ENCODE measurements at places on chromosomes 4 and X.

- DNase-seq, result no peak
Observed at GRCh38 chr4:175772170-175772705, 39.8 kb downstream of the GPM6A start.

DNA sequence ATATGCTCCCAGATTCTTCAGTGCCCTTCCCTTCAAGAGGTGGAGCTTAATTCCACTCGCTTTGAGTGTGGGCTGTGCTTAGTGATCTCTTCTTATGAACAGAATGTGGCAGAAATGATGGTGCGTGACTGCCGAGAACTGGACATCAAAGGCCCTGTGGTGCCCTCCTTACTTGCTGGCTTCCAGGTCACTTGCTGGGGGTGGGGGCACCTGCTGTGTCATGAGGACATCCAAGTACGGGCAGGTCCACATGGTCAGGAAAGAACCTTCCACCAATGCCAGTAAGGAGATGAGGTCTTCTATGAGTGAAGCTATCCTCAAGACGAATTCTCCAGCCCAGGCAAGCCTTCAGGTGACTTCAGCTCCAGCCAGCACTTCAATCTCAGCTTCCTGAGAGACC is 95.8 kb downstream of the FAM53A start:
- DNase-seq, result no peak

GRCh38 chr4:153611679-153612078 is 72.4 kb upstream of the TLR2 start:
- DNase-seq, result no peak

DNA sequence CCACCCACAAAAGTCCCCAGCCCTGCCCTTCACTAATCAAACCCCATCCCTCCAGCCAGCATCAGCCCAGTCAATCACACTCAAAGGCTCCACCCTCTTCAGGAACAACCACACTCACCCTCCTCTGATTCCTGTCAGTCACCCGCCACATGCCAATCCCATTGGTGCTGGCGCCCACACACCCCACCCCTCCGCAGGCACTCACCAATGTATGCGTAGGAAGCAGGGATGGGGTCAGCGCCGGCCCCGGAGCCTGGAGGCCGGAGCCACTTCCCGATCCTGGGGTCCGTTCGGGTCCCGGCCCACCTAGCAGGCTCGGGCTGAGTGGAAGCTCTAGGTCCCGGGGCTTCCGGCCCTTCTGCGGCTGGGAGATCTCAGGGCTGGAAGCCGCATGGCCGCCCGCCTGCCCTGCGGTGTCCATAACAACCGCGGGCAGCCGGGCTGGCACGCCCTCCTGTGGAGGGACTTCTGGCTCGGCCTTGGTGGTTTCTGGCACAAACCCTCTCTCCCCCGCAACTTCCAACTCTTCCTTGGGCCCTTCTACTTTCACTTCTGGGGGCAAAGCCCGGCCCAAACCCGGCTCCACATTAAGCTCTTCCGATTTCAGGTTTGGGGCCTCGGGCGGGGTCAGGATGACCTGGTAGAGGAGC is 7.9 kb upstream of the CFP start:
- DNase-seq, result no peak

- no peak for DNase-seq
Observed at GRCh38 chr4:169723207-169723965, 34.4 kb downstream of the HPF1 start.

GRCh38 chrX:106802388-106803275 is at the start of gene TBC1D8B:
TSS of gene TBC1D8B (plus strand) at chrX:106802673. CDS start at chrX:106802854, 181 bp downstream.
- DNase-seq, result no peak

DNA sequence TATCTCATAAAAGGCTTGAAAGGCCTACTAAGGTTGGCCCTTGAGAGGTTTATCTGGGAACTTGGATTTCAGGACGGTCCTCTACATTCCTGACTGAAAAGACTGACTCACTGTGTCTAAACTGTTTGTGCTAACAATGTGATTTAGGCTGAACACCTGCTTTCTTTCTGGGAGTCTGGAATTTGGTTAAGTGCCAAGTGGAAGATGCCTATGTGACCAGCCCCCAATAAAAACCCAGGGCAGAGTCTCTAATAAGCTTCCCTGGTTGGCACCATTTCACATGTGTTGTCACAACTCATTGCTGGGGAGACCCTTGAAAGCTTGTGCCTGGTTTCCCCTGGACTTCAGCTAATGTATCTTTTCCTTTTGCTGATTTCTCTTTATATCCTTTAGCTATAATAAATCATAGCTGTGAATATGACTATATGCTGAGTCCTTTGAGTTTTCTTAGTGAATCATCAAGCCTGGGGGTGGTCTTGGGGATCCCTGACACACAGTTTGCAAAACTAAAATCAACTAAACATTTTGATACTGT is 55.1 kb downstream of the GPR82 start:
- no peak for DNase-seq

GRCh38 chr4:78788007-78788889 is 12.1 kb downstream of the BMP2K start:
- DNase-seq, result no peak

DNA sequence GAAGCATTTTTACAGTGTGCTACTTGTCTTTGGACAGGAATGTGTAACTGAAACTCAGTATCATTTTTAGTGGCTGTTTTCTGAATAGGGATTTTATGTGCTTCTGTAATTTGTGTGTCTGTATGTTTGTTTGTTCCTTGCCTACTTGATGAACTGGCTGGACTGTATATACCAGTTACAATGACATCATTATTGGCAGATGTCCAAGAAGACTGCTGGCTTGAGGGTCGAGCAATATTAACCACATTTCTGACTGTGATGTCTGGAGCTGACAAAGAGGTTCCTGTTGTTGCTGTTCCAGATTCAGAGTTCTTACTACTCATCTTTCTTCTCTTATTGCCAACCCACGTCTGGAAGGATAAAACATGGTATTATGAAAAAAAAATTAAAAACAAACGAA is 33.0 kb downstream of the HDX start:
- no peak for DNase-seq

- DNase-seq, result no peak
Observed at GRCh38 chr4:42473071-42473684, 75.9 kb downstream of the SHISA3 start.

- no peak for DNase-seq
Observed at GRCh38 chr4:2081540-2081939, 22.4 kb downstream of the NAT8L start.

GRCh38 chr4:143302536-143302935 is 34.1 kb upstream of the GAB1 start:
- no peak for DNase-seq

DNA sequence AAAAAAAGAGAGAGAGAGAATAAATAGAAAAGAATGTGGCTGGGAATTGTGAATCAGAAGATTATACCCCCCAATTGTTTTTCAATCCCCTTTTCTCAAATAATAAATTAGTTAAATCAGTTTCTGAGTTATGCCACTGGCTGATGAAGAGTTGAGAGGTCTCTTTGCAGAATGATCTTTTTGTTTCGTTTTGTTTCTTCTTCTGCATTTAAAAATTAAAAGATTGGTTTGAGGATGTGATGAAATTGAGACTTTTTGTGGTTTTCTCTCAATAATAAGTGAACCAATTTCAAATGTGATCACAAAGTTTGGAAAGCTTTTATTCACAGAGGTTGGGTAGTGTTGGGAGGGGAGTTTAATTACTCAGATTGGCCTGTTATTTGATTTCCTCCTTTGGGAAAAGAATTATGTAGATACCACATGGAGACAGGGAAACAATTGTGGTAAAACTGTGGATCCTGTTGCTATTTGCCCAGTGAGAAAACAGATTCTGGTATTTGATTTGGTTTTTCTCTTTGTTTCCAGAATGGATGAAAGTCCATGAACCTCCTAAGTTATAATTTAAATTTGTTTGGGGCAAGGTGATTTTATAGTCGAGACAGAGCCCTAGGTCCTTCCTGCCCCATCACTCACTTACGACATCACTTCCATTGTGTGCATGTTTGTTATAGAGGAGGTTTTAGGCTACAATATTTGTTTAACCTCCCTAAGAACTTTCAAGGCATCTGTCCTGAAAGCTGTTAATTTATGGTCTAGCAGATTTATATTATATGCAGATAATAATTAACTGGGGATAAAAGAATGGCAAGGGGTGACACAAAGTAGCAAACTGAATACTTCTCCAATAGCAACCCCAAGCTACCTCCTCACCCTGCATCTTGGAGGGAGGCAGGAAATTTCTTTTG is 92.0 kb upstream of the BMPR1B start:
- DNase-seq, result no peak

DNA sequence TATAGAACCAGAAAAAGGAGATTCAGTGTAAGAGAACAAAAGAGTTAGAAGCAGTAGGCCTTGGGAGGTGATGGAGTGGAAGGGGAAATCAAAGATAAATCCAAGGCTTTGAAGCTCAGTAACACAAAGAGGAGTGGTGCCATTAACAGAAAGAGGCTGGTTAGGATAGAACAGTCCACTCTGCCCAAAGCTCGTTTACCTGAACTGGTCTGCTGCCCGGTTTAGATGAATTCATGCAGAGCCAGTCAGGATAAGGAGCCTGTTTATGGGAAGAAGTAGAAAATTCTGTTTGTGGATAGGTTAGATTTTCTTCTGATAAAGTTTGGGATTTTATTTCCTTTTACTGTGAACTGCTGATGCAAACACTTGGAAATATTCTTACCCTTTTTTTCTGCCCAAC is 80.6 kb downstream of the HMGB2 start:
- DNase-seq, result no peak

- DNase-seq, result no peak
Observed at GRCh38 chr4:138647433-138647832, 368.1 kb upstream of the NOCT start.

GRCh38 chr4:27148211-27148895 is 287.7 kb downstream of the STIM2 start:
- no peak for DNase-seq

DNA sequence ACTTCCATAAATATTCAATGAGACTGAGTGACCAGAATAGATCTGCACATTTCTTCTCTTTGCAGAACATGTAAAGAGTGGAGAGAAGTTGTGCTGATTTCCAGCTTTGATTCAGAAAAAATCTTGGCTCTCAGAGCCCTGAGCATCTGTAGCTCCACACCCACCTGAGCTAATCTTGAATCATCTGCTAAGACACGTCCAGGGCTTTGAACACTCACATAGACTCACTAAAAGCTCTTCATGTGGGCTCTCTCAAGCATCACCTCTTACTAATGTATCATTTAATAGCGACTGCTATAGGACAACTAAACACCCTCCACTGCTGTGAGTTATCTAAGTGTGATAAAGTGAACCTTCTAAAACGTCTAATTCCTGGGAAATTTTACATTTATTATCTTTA is 147.7 kb upstream of the GRIA3 start:
- DNase-seq, result no peak

GRCh38 chr4:186920483-186920882 is 196.8 kb upstream of the FAT1 start:
- DNase-seq, result no peak

- no peak for DNase-seq
Observed at GRCh38 chr4:7710576-7711306, 228.9 kb downstream of the AFAP1 start.

DNA sequence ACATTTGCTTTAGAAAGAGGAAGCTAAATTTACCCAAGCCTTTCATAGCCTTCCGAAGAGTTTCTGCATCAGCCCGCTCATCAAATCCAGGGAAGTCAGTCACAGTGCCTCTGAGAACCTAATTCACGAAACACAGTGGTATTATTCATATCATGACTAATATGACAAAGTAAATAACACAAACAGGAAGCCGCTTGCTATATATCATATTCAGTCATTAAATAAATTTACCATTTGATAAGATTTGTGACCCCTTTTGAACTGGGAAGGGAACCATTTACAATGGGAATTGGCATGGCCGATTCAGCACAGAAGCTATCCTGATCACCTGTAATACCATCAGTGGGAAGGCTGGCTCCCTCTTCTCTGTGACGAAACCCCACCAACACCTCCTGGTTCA is 10.5 kb downstream of the ANXA5 start:
- DNase-seq, result no peak

DNA sequence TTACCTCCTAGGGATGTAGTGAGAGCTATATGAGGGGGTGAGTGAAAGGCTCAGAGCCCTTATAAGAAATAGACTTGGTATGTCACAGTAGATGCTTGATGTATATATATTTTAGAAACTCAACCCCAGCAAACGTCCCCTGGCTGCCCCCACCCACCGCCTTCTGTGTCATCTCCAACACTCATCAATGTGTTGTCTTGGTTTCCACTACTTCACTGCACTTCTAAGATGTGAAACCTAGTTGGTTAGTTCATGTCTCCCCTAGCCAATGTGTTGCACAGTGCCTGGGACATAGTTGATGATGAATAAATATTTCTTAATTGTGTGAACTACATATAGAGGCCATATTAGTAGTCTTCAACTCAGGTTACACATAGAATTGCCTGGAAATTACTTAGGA is 4.4 kb downstream of the FGFBP2 start:
- no peak for DNase-seq

GRCh38 chrX:21674430-21675186 is 16.5 kb upstream of the KLHL34 start:
- DNase-seq, result no peak

DNA sequence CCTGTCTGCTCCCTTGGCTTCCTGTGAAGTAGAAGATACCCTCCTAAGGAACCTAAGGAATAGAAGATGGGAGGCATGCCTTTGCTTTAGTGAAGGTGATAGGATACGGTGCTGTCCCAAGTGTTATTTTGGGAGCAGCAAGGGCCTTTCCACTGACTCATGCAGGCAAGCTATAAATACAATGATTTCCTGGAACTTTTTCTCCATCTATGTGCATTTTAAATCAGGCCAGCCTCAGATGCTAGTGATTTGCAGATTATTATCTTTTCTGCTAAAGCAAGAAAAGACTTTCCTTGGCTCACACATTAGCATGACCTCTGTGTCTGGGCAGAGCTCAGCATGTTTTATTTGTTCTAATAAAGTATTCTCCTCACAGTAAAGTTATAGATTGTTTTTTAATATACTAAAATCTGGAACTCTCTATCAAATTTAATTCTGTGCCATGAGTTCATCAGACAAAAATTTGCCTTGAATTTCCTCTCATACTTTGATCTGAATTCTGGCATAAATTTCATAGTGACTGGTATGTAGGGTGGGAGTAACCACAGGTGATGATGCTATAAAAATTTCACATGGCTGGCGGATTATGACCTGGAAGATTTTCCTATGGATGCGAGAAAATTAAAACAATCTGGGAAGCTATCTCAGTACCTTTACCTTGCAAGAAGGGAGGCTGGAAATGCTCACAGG is 131.7 kb downstream of the REPS2 start:
- no peak for DNase-seq

DNA sequence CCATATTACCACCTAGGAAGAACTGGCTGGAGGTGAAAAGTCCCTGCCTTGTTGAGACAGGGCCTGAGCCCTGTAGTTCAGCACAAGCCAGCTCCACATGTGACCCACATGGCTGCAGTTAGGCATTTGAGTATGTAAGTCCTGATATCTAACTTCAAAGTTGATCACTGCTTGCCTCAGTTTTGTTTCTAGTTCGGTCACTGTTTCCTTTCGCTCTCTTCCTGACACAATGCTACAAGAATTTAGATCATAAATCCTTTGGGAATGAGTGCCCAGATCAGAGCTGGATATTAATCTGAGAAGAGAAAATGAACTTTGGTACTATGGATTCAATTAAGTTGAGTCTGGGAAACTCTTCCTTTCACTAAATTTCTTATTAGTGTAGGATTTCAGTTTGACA is 48.4 kb downstream of the AKAP4 start:
- no peak for DNase-seq

GRCh38 chrX:149950681-149951080 is 12.4 kb upstream of the EOLA2 start:
- no peak for DNase-seq

Measured in stimulated activated CD8-positive, alpha-beta memory T cell treated with anti-CD3 and anti-CD28 coated beads, Interleukin-15, amount 100 ng/mL, for 24 hours (primary cell).